Stimulated activated CD4-positive, alpha-beta T cell treated with anti-CD3 and anti-CD28 coated beads, Interleukin-1b, Interleukin-23, amount 100 ng/mL, for 4 hours (primary cell): ENCODE measurements at places on chromosomes 2 and 18.

GRCh38 chr2:68188831-68189230, 31.1 kb downstream of the PNO1 start:
- DNase-seq: no peak

DNA sequence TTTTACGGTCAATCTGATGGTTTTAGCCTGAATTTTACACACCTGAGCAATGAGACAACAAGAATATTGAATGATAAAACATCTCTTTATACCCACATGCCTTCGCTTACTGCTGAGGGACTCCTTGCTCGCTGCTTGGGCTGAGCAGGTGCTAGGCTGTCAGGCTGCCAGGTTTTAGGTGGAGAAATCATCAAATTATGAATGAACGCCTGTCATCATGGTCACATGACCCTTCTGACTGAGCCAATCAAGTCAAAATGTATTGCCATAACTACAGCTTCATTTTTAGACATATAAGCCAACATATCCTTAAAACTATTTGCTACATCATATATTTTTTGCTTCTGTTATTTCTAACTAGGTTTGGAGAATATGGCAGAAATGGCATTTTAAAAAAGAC, 274.0 kb downstream of the LNPK start:
- no peak for DNase-seq

DNA sequence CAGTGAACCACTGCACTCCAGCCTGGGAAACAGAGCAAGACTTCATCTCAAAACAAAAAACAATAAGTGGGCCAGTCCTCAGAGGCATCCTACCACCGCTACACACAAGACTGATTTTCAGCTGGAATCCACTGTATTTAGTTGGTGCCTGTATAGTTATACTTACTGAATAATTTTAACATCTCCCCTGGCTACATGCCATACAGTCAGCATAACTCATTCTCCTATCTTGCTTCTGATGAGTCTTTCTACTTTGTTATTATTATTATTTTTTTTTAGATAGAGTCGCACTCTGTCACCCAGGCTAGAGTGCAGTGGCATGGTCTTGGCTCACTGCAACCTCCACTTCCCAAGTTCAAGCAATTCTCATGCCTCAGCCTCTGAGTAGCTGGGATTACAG, 19.9 kb upstream of the CAB39 start:
- DNase-seq: no peak

GRCh38 chr2:160375802-160376469, 117.7 kb downstream of the RBMS1 start:
- DNase-seq: no peak
